Renal cortex interstitium (tissue), 15 donors: ENCODE measurements at places on chromosomes 16 and 17.

GRCh38 chr16:12124742-12125141, 148.2 kb downstream of the SNX29 start:
- no peak for DNase-seq

DNA sequence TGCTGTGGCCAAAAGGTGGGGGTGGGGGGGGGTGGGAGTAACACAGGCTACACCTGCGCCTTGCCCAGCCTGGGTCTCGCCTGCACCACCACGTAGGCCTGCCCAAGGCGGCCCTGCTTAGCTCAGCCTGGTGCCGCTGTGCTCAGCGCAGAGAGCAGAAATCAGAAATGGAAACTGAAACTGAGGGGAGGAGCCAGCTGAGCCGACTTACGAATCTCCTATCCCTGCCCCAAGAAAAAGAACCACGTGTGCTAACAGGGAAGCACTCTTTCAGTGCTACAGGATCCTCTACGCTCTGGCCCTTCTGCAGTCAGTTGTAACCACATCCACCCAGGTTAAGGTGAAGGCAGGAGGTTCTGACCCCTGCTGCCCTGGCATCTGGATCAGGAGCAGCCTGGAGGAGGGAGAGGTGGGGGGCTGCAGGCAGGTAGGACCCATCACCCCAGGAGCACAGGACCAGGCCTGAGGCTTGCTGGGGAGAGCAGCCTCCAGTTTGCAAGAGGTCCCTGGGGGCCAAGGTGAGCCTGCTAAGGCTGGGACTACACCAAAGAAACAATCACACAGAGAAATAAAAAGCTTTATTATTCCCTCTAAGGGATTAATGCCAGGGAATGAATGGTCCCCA, at the start of gene DHX58:
DHX58 (minus strand) TSS at position 163 of the 625 bp plus-strand sequence. CDS start 822 bp downstream, outside the sequence.
- peak; percentile 54 for DNase-seq

GRCh38 chr16:86118467-86119307, 219.7 kb downstream of the IRF8 start:
- DNase-seq, result no peak

- no peak for DNase-seq
Observed at GRCh38 chr17:66746736-66747135, 88.2 kb upstream of the CACNG5 start.

- no peak for DNase-seq
Observed at GRCh38 chr17:3469529-3469928, 2.1 kb downstream of the SPATA22 start.

DNA sequence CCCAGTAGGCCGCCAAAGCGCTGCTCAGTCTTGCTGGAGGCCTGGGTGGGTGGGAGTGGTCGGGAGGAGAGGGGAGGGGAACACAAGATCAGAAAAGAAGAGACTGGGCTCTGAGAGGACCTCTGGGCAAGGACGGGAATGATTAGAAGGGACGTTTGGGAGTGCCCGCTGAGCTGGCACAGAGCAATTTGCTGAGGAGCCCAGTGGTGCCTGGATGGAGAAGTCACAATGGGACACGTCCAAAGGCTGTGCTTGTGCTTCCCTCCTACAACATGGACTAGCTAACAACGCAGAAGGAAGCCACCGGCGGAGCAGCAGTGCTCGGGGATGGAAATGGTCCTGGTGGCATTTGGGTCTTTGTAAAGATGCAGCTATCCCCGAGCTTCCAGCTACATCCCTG, 45.6 kb upstream of the CACNG4 start:
- DNase-seq, result no peak

DNA sequence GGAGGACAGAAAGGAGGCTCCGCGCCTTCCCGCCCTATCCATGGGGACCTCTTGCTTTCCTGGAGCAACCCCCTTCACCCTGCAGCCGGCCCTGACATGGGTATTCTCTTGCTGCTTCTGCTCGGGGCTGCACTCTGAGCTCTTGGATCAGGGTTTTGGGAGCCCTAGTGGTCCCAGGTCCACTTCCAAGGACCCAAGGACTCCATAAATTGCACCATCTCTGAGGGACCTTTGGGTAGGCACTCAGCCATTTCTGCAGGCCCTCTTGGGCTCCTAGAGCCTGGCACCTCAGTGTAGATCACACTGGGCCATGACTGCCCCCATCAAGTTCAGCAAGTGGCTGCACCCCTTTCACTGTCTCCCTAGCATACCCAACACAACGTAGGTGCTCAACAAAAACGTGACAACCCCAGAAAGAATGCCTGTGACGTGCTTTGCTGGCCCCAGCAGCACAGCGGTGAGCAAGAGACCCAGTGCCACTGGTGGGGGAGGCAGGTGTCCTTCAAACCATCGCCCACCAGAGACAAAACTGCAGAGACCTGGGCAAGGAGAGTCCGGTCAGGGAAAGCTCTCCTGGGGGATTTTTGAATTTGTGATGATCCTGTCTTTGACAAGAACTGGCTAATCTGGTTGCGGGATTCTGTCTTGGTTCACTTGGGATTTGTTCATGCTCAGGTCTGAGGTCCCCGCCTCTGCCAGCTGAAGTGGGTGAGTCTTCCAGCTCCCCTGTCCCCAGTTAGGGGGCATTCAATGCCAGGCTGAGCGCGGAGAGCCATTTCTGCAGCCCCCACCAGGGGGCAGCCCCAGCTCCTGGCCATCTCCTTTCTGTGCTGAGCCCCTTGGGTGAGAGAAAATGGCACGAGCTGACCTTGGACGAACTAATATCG, 2.5 kb upstream of the RAB11FIP4 start:
- no peak for DNase-seq

GRCh38 chr17:1783271-1783670, 21.4 kb downstream of the SERPINF1 start:
- DNase-seq, result no peak

GRCh38 chr16:52022177-52022576, 524.8 kb downstream of the TOX3 start:
- DNase-seq, result no peak

DNA sequence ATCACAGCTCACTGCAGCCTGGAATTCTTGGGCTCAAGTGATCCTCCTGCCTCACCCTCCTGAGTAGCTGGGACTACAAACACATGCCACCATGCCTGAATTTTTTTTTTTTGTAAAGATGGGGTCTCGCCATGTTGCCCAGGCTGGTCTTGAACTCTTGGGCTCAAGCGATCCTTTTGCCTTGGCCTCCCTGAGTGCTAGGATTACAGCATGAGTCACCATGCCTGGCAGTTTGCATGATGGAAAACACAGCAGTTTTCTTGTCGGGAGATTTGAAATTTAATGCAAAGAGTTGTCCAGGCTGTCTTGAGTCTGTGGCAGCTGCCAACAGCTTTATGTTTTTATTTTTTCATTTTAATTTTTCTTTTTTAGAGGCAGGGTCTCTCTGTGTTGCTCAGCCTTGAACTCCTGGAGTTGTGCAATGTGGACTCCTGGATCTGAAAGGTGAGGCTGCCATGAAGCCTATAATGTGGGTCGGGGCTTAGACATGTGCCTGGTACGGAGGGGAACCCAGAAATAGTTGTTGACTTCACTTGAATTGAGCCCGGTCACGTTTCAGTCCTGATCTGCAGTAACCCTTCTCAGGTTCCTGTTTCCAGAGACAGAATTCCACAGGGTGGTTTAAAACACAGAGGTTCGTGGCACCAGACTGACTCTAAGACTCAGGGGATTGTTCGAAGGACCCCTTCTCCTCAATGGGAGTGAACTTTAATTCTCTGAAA, 18.7 kb downstream of the CD300A start:
- DNase-seq, result no peak

DNA sequence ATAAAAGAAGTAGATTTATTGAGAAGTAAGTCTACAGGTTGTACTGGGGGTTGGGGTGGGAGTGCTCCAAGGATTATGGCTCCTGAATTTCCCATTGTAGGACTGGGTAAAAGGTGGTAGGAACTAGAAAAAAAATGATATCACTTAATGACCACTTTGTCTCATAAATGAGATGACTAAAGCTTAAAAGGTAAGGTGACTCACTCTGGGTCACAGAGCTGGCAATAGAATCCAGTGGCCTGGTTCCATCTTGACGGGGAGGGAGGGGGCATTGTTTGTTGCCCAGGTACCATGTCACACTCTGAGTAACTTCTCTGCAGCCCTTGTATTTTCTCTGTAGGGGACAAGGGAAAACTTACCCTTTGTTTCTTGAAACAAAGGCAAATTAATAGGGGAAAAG, 126.1 kb downstream of the PITPNC1 start:
- DNase-seq, result no peak

- no peak for DNase-seq
Observed at GRCh38 chr17:30922235-30923030, 688 bp downstream of the ADAP2 start.

- no peak for DNase-seq
Observed at GRCh38 chr16:88550246-88550661, 19.9 kb upstream of the ZC3H18 start.

- no peak for DNase-seq
Observed at GRCh38 chr16:49377196-49377755, 3.7 kb downstream of the C16orf78 start.
